Upper lobe of left lung (tissue), 6 donors: ENCODE measurements at places on chromosomes 16 and 17.

DNA sequence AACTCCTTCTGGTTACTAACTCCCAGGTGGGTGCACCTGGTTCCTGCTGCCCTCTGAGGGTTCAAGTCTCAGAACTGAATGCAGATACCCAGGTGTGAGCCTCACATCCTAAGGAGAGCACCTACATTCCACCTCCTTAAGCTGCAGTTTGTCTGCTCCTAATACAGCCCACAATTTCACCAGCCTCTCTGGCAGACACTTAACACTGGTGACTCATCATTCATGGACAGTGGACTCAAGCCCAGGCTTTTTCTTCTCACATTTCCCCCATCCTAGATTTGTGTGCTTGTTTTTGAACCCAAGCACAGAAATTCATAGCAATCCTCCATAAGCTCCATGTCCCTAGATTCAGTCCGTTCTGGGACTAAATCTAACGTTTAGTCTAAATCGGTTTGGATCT lies 7.0 kb upstream of the MAF start:
- DNase-seq, result no peak

DNA sequence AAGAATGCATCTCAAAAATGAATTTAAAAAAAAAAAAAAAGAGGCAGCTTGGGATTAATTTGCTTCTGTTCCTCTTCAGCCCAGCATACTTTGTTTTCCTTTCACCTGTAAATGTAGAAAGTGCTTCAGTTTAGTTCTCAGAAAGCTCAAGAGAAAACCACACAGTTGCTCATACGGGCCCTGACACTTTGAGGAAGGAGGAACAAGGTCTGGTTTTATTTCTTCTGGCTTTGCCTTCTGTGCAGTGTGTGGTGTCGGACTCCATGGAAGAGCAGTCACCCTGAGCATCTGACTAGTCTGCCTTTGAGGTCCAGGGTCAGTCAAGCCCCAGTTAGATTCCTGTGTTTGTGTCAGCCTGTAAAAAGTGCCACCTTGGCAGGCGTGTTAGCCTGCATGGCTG lies 27.6 kb downstream of the NMT1 start:
- no peak for DNase-seq

DNA sequence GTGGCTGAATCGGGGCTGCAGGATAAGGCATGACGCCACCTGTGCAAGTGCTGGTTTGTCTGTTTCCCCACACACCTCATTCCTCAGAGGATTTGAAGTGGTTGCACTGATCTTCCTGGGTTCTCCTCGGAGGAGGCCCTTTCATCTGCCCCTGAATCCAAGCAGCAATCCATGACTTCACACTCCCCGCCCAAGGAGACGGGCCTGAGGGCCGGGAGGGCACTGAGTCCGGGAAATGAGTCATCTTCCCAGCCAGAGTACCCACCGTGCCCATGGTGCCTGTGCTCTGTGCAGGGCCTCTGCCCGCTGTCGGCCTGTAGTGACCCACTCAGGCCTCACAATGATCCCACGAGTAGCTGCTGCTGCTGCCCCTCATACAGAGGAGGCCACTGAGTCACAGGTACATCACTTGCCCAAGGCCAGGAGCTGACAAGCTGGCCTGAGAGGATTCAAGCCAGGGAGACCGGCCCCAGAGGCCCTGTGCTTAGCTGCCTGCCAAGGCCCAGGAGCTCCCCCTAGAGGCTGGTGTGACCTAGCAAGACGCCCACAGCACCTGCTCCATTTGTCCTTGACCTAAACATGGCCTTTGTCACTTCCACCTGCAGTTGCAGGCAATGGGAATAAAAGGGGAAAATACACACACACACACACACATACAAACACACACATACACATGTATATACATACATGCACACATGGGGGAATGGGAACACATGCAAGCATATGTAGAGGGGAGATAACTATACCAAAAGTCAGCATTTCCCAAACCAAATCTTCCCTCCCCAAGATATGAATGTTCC lies 240.0 kb downstream of the C16orf95 start:
- DNase-seq, result no peak

- DNase-seq, result no peak
Observed at GRCh38 chr17:45578516-45579455, 88.3 kb upstream of the PLEKHM1 start.
